CD4-positive, alpha-beta T cell treated with Interleukin-6 at 100 ng/mL for 8 hours (primary cell): ENCODE measurements at places on chromosomes 12 and 14.

DNA sequence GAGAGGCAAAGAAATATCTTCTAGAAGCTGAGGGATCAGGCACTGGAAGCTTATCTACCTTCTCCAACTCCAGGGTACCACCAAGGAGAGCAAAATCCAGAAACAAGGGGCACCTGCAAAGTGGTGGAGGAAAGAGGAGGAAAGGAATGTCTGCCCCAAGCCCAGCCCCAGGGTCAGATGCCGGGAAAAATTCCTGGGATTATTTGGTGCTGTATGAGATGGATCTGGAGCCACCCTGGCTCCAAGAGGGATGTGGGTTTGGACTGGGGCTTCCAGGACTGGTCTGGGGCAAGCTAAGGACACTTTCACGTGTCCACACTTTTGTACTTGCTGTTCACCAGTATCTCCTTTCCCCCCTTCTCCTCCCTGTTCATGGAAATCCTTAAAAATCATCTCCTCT lies 69.8 kb downstream of the DPF3 start:
- no peak for DNase-seq

DNA sequence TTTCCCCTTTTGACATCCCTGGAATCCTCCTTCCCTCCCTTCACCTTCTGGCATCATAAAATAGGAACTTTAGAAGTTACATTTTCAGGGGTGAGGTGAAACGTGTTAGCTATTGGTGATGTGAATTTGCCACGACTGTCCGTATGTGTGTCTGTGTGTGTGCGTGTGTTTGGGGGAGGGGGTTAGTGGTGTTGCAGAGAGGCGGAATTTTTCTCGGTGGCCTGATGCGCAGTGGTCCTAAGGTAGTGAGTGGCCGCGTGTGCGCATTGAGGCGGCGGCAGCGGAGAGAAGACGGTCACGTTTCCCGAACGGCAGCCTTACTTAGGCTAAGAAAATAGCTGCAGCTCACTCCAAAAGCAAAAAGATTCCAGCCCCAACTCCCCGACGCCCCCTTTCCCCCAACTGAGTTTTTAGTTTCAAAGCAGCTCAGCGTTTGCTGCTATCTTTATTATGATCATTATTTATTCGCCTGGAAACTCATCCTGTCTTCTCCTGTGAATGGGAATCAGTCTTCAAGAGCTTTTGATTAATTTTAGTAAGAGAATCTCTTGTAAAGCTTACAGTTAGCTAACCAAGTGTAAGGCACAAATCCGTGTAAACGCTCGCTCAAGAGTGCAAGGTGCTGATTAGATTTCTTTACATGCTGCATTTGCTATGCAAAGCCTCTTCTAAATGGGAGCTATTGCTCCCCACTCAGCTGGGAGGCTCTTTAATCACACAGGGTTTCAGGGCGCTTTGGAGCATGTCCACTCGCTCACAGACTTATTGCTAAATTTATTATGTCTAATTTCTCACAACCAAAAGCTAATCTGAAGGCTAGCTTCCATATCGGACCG lies 4.7 kb downstream of the FLRT2 start:
- DNase-seq, result no peak

- no peak for DNase-seq
Measured at GRCh38 chr12:121176826-121177529, 33.0 kb upstream of the P2RX4 start.

GRCh38 chr14:80979951-80980350 lies 24.5 kb downstream of the TSHR start:
- no peak for DNase-seq

GRCh38 chr12:50533971-50534370 lies 29.2 kb downstream of the DIP2B start:
- no peak for DNase-seq

DNA sequence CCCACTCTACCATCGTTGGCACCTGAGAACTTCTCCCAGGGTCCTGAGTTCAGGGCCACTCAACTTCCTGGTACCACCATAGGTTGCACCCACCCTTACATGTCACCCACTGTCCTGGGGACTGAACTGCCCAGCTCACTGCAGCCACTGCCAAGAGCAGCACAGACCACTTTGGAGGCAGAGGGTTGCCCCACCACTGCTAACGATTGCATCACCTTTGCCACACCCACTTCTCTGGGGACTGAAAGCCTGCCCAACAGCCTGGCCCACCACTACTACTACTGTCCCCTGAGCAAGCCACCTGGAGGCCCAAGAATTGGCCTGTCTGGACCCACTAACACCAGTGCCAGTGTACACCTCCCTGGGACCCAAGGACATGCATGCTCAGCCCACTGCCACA lies 27.6 kb downstream of the CACNA2D4 start:
- DNase-seq, result no peak

GRCh38 chr12:100473050-100473715 lies 483 bp upstream of the NR1H4 start:
- no peak for DNase-seq

DNA sequence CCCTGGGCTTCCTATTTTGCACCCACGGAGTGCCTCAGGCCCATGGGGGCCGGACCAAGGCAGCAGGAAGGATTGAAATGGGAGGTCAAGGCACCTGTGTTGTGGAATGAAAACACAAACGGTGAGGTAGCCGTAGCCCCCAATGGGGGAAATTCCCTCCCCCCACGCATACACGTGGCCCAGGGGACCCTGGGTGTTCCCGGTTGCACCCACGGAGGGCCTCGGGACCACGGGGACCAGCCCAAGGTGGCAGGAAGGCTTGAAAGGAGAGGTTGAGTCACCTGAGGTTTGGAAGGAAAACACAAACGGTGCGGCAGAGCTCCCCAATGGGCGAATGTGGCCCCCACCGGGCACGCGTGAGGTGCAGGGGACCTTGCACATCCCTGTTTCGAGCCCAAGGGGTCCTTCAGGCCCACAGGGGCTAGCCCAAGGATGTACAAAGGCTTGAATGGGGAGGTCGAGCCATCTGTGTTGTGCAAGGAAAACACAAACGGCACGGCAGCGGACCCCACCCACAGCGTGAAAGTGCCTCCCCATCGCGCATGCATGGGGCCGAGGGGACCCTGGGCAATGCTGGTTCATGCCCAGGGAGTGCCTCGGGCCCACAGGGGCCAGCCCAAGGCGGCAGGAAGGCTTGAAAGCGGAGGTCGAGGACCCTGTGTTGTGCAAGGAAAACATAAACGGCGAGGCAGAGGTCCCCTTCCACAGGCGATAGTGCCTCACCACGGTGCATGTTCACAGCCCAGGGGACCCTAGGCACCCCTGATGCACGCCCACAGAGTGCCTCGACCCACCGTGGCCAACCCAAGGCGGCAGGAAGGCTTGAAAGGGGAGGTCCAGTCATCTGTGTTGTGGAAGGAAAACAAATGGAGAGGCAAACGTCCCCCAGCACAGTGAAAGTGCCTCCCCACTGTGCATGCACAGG lies 376.7 kb downstream of the ALG10 start:
- peak; percentile 0 for DNase-seq

DNA sequence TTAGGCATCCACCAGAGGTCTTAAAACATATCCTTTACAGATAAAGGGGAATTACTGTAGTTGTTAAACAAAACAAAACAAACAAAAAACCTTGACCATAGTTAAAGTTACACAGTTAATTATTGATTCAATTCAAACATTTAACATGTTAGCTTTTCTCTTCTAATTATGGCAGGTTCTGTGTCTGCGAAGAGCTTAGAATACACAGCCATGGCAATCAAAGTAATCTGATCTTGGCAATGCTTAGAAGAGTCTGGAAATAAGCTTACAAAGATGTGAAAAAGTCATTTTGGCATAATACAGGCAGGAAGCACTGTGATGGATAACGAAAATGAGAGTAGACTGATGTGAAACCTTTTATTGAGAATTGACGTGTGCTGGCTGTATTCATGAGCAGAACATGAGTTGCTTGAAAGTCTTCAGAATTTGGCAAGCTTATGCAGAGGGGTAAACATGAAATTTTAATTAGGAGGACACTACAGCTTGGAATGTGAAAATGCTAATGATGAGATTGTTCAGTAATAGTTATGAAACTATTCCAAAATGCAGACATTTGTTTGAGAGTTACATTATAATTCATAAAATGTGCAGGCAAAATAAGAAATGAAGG lies 629.6 kb downstream of the FSCB start:
- DNase-seq, result no peak

GRCh38 chr12:85688837-85689236 lies 147.4 kb downstream of the RASSF9 start:
- DNase-seq, result no peak

DNA sequence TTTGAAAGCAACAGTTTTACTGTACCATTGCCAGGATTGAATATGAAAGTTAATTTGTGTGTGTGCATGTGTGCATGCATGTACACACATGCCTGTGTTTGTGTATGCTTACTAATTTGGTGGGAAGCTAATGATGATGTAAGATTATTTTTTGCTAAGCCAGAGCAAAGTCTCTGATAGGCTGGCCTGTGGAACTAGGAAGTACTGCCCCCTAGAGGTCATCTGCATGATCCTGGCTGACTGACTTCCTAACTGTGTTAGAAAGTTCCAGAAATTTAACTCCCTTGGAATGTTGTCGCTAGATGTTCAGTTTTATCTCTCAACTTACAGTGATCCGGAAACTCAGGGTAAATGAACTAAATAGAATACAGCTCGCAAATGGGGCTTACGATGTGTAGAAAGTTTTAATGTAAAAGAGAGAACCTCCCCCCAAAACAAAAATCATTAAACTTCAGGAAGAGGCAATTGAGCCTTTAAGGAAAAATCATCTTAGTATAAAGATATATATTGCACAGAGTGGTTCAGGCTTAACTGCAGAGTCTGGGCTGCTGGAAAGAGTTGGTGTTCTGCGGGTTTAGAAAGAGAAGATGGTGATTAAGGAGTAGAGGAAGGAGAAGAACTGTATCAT lies 34.3 kb upstream of the SLC38A1 start:
- peak; percentile 72 for DNase-seq

- no peak for DNase-seq
Measured at GRCh38 chr12:27838543-27839185, 58.6 kb upstream of the MANSC4 start.

- no peak for DNase-seq
Measured at GRCh38 chr12:128840862-128841468, 12.3 kb upstream of the GLT1D1 start.

- DNase-seq, result no peak
Measured at GRCh38 chr14:23171222-23171975, 12.1 kb downstream of the SLC7A8 start.

DNA sequence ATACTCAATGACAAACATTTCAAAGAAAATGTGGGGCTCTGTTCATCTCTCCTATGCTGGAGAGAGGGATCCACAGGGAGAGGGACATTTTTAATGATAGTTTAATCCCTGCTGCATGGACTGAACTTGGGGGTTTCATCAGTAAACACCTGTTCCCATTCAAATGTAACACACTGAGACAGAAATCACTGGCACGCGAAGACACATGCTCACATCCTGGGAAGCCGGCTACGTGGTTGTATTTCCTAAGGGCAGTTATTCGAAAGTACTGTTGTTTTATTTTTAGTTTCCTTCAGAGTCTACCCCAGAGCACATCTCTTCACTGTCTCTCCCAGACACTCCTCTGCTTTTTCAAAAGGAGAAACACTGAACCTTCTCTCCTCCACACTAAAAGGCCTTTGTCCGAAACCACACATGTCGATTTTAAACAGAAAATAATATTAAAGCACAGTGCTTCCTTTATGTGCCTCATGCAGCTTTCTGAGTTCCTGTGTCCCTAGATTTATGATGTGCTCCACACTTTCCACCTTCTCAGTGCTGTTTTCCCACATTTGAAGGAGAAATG lies 52.8 kb downstream of the PTHLH start:
- DNase-seq, result no peak

GRCh38 chr14:94946244-94946643 lies 176.3 kb upstream of the GSC start:
- no peak for DNase-seq

DNA sequence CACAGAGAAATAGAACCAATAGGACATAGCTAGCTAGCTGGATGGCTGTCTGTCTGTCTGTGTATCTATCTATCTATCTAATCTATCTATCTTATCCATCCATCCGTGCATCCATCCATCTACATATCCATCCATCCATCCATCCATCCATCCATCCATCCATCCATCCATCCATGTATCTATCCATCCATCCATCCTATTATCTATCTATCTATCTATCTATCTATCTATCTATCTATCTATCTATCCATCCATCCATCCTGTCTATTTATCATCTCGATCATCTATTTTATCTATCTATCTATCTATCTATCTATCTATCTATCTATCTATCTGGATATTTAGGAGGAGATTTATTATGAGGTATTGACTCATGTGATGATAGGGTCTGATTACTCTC lies 84.9 kb downstream of the DNAH10 start:
- DNase-seq, result no peak

DNA sequence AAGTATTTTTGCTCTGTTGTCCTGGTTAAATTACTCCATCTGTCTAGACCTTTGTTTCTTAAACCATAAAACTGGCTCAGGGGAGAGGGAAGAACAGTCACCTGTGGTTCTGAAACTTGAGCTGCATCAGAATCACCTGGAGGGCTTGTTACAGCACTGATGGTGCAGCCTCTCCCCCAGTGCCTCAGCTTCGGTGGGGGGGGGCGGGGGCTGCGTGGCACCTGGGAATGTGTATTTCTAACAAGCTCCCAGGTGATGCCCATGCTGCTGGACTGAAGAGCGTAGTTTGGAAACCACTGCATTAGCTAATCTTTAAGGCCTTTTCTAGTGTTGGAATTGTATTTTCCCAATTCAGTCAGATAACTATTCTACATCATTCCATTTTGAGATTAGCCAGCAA lies 42.7 kb downstream of the GPHB5 start:
- no peak for DNase-seq

DNA sequence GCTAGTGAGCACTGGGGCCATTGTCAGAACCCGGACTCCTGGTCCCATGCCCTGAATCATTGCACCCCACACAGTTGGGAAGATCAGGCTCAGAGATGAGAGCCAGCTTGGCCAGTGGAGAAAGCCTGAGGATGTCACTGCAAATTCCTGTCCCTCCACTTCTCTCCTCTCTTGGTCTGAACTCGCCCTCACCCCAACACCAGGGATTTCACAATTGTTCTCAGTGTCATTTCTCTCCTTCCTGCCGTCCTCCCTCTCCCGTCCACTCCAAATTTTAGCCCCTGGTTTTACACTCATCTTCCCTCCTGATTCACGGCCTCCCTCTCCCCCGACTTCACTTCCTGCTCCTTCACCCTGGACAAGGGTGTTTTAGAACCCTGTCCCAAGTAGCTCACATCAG lies 11.1 kb downstream of the KRT75 start:
- DNase-seq, result no peak

DNA sequence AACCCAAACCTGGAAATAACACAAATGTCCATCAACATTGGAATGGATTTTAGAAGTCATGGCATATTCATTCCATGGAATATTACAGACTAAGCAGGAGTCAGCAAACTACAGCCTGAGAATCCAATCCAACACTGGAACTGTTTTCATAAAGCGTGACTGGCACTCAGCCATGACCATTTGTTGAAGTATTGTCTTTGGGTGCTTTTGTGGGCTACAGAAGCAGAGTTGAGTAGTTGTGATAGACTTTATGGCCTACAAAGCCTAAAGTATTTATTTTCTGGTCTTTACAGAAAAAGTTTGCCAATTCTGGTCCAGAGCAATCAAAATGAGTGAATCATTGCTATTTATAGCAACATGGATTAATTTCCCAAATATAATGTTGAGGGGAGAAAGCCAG lies 34.5 kb upstream of the FRS2 start:
- DNase-seq, result no peak

GRCh38 chr14:95119336-95119735 lies 38.0 kb downstream of the DICER1 start:
- DNase-seq, result no peak
